ENCODE measurements at places on chromosomes 1 and 21. TPM values are rescaled to one million over a fixed set of nuclear protein-coding genes. Genes with fewer than 3 reads are reported as not detected.

HSPB7 gene
- not detected for total RNA-seq

TRIM67 gene
- not detected for total RNA-seq

GRCh38 chr1:40692429-40692895 lies 958 bp downstream of the NFYC start:
- peaks cover 17% of the 10 kb centered on the region for H3K36me3 ChIP-seq
- peak overlapping the region; percentile 62 for H3K27ac ChIP-seq
- DNase-seq = no peak

- no peaks in the 10 kb centered on the region for H3K4me1 ChIP-seq
- H3K27ac ChIP-seq = no peak overlapping the region
- H3K27me3 ChIP-seq = no peaks in the 10 kb centered on the region
- no peaks in the 10 kb centered on the region for H3K36me3 ChIP-seq
- DNase-seq = no peak
- no peak overlapping the region for H3K4me3 ChIP-seq
Observed at GRCh38 chr1:235933017-235933765, 66.5 kb upstream of the LYST start.

PLA2G2C gene
- total RNA-seq = not detected

Measured in H9 (cell line).